ENCODE measurements at places on chromosomes 6 and 20.

DNA sequence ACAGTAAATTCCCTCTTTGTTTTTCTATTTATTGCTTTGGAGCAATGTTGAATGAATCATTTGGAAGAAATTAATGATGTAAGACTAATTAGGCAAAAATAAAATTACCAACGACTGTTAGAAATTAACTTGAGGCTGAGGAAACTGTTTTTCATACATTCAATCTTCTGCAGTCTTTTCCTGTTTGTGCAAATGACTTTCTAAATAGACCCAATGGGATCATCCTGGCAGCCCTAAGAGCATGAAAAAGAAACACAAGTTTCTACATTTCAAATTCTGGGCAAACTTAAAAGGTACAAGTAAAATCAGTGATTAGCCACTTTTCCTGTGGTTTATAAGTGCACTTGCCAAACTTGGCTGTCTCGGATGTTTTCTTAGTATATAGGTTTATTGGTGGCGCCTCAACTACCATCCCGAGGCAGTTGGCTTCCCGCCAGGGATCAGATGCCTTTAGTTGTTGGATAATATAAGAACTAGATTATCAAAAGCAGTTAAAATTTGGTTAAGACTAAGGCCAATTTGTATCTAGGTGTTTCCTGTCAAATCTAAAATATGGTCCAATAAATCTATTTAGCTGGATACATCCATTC lies 181.2 kb downstream of the ISM1 start:
- DNase-seq, result no peak

DNA sequence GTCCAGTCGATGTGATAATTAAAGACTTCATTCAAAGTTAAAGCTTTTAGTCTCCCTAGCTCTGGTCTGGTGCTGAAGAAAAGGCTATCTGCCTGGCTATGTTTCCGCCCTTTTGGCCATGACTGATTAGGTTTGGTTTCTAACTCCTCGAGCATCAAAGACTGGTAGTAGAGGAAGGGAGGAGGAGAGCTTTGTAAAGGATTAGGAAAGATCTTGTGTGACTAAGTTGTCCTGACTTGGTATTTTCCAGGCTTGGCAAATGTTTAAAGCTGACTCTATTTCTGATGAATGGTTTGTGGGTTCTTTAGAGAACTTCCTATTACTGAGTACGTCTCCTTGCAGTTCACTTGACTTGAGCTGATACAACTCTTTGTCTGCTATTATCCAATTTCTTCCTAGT lies 312.9 kb downstream of the GJA1 start:
- DNase-seq, result no peak

- DNase-seq, result no peak
Measured at GRCh38 chr6:133034509-133035206, 206.5 kb upstream of the EYA4 start.

DNA sequence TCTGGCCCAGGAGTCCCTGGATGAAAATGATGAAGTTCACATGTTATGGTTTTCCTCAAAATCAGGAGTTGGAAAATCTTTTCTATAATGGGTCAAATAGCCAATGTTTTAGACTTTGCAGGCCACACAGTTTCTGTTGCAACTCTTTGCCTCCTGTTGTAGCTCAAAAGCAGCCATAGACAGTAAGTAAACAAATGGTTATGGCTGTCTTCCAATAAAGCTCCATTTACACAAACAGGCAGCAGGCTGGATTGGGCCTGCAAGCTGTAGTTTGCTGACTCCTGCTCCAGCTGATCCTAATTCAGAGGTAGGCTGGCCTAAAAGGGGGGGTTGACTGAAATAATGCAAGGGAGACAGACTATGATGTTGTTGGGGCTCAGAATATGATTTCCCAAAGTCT lies 33.0 kb downstream of the METTL24 start:
- DNase-seq, result no peak

GRCh38 chr20:19396460-19397081 lies 184.1 kb downstream of the SLC24A3 start:
- DNase-seq, result no peak
